ENCODE measurements at places on chromosomes 7 and 10.

DNA sequence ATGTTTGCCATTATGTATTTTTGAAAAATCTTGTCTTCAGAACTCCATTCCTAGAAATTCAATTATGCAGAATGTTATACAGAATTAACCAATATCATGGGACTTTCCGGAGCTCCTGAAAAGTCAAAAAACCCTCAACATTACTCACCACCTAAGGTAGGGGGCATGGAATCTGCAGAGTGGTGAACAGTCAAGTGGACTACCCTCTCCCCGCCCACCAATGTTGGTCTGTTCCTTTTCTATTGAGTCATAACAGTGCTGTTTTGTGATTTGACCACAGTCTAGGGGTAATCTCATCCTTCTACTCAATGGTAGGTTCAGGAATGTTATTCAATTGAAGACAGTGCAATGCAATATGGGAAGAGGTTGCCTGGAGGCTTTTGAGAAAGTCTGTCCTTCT is 130.5 kb upstream of the HABP2 start:
- no peak for DNase-seq

GRCh38 chr10:62631241-62631640 is 173.3 kb upstream of the ADO start:
- no peak for DNase-seq

DNA sequence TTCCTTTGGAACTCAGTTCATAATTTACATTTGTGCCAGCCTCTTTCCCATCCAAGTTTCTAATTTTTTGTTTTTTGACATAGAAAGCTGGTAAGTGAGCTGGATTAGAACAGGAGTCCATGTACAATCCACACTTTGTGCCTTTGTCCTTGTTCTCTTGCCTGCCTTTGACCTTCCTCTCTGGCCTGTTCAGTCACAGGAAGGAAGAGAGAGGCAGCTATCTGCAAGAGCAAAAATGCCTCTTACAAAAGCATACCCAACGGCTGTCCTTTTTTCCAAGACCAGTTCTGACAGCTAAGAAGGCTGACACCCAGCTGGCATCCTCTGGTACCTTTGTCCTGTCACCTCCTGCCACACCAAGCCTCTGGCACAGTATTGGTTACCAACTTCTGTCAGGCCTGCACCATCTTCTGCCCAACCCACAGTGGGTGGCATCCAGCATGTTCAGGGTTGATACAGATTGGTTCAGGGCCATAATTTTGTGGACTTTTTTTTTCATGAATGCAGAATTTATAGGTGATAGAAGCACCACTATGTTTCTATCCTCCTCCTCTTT is 133.7 kb upstream of the KLF14 start:
- no peak for DNase-seq

- no peak for DNase-seq
Observed at GRCh38 chr7:11274074-11274473, 300.4 kb downstream of the PHF14 start.

GRCh38 chr10:60714233-60714632 is 64.0 kb upstream of the CDK1 start:
- no peak for DNase-seq

DNA sequence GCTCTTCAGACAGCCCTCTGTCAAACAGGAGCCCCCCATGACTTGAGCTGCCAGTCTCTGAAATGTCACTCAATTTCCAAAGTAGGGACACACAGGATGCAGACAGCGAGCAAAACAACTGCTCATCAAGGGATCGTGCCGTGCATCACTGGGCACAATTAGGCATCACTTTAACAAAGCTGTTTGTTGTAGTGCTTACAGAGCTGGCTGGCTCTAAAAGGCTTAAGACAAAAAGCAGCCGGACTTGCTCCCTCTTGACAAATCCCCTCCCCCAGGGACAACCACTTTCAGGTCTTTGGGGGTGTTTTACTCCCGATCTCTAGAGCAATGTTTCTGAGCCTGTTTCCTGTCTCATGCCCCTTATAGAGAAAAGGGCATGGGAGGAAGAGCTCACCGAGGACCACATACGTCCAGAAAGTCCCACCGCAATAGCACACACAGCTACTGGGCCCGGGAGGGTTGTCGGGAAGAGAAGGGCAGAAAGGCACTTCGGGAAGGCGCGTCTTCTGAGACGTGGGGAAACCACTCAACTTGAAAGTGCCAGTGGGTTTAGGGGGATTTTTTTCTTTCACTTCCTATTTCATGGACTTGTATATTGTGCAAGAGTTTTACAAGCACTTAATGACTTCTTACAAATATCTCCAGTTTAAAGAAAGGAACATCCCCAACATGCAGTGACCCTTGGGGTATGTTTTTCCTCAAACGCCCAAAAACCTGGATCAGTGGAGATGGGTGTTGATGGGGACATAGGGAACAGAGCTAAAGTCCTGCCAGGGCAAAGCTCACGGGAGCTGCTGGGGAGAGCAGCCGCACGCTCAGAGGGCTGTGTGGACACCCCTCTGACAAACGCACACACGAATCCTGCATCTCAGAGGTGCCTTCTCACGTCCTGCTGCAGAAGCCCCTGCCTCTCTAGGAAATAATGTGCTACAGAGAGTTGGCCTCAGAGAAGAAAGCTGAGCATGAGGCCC is 27.1 kb downstream of the LRRC20 start:
- DNase-seq: no peak

DNA sequence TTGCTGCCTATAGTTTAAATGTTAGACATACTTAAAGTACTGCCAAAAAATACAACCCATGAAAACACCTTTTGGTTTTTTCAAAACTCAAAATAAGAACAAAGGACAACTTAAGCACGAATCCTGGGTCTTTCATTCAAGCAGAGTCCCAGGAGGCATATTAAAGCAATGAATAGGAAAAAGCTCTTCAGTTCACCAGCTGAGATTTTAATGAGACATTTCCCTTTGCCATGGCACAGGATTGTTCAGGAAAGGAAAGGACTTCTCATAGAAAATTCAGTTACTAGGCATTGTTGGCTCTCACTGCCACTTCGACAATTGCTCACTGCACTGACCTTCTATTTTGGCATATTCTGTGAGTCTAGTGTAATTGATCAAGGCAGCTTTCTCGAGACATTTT is 133.5 kb upstream of the FEZF1 start:
- no peak for DNase-seq

- DNase-seq: no peak
Observed at GRCh38 chr7:25117226-25118047, 7.6 kb downstream of the CYCS start.

GRCh38 chr10:117431160-117431559 is 55.9 kb upstream of the PDZD8 start:
- no peak for DNase-seq

All from stimulated activated CD4-positive, alpha-beta T cell treated with anti-CD3 and anti-CD28 coated beads, Interleukin-1b, Interleukin-23, amount 100 ng/mL, for 1 hour (primary cell).